ENCODE measurements at places on chromosomes 11 and 22.

GRCh38 chr22:22207845-22208564 is 36.6 kb upstream of the VPREB1 start:
- DNase-seq = peak; percentile 45

- DNase-seq = no peak
These were observed 23.0 kb downstream of the KCNE3 start for GRCh38 chr11:74444173-74444826.

DNA sequence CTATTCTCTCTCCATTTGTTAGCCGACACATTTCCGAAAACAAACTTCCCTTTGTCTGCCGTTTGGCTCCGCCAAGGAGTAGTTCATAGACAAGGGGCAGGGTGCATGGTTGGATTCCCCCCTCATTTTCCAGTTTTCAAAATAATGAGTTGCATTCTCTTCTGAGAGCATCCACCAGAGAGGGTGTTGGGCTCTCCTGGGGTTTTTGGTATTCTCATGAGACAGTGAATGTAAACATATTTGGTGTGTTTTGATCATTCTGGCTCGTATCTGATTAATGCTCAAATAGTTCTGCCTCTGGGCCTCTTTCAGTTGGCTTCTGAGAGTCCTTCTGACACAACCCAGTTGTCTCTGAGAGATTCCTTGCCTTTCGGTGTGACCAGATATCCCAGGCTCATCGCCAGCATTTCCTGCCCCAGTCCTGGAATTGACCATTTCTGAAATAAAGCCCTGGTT is 21.7 kb downstream of the GRAMD4 start:
- DNase-seq = no peak

- DNase-seq = no peak
These were observed 3.6 kb downstream of the C11orf16 start for GRCh38 chr11:8928981-8929615.

DNA sequence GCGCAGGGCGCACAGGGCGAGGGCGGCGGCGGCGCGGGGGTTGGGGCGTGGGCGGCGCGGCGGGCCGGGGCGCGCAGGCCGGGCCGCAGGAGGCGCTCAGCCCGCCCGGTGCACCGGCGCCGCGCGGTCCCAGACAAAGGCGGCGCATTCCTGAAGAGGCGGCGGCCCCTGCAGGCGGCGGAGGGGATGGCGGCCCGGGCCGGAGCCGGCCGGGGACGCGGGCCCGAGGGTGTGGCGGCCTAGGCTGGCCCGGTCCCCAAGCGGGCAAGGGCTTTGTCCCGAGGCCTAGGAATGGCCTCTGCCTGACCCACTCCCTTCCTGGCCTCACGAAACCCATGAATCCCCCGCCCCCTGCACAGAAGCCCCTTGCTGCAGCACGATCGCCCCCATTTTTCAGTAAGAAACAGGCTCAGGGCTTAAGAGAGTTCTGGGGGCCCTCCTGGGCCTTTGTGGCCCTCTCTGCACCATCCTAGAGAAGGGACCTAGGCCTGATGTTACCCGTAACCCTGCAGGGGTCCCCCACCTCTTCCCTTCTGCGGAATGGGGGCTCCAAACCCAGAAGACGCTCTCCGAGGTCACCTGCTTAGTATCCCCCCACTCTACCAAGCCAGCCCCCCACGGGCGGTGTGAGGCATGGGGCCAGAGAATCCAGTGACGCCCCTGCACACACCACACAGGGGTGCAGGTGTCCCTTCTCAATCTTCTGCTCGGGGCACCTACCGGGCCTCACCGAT is at the start of gene RTN4R:
Gene RTN4R (minus strand): TSS at position 40 of the 734 bp plus-strand sequence. CDS start 226 bp downstream, outside the sequence.
- DNase-seq = peak; percentile 17

DNA sequence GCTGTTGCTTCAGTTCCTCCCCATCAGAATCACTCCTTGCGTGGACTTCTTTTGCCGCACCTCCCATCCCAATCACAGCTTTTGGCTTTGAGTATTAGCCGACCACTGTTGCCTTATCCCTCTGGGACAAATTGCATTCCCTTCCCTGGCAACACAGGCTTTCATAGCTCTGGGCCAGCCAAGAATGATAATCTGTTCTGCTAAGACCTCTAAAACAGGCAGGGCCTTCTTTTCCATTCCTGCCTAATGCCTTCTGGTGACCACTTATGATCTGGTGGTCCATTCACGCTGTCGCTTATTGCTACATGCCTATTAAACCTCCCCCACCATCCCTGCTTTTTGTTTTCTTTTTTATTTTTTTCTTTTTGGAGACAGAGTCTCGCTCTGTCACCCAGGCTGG is 9.6 kb downstream of the SEC14L2 start:
- DNase-seq = no peak

- no peak for DNase-seq
These were observed 29.1 kb upstream of the RELT start for GRCh38 chr11:73347067-73347466.

DNA sequence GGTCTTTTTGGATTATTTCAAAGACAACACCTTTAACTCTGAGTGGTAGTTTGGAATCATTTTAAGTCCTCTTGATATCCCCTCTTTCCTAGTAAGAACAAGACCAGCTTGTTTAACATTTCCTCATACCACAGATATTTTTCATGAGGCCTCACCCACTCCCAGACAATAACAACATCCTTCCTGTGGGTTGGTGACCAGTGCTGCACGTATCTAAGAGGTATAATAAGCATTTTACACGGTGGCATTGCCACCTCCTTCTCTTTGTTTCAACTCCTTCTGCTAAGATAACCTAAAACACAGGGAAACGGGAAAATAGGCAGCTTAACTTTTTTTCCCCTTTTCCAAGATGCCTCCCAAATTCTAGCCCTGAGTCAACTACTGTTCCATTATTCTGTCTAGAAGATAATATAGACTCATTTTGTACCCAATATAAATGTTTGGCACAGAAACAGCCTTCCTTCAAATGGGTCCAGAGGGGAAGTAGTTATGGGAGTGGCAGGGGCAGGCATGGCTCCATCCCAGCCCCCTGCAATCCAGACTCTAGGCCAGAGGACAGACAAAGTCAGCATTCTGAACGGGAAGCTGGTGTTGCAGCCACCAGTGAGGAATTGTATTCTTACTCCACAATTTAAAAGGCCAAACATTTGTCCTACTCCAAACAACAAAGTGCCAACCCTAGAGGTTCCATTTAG is 28.5 kb downstream of the MAML2 start:
- no peak for DNase-seq

DNA sequence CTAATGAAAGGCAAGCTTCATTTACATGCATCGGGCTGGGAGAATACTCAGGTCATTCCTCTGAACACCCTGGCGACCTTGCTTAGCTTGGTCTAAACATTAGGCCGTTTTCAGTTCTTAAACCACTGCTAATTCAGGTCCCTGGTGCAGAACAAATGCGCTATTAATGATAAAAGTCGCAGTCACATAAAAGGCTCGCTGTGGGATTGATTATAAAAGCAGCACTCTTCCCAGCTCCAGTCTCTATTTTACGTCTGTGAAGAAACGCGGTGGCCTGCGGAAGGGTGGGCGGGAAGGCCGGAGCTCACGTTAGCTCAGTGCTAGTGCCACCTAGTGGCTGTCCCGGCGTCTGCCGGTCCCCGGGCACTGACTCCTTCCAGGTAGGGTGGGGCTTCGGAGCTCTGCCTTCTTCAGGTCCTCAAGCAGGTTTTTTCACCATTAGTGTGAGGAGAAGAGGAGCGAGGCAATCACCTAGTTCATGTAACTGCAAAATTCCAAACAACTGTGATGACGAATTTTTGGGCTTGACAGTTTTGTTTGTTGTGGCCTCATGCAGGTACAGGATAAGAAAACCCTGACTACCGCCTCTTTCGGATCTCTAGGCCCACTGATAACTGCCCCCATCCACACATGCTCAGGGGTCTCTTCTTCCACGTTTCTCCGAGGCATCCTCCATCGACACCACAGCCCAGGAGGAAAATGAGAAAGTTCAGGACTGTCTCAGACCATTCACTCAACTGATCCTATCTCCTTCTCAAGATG is 66.5 kb upstream of the CLMP start:
- peak; percentile 11 for DNase-seq

DNA sequence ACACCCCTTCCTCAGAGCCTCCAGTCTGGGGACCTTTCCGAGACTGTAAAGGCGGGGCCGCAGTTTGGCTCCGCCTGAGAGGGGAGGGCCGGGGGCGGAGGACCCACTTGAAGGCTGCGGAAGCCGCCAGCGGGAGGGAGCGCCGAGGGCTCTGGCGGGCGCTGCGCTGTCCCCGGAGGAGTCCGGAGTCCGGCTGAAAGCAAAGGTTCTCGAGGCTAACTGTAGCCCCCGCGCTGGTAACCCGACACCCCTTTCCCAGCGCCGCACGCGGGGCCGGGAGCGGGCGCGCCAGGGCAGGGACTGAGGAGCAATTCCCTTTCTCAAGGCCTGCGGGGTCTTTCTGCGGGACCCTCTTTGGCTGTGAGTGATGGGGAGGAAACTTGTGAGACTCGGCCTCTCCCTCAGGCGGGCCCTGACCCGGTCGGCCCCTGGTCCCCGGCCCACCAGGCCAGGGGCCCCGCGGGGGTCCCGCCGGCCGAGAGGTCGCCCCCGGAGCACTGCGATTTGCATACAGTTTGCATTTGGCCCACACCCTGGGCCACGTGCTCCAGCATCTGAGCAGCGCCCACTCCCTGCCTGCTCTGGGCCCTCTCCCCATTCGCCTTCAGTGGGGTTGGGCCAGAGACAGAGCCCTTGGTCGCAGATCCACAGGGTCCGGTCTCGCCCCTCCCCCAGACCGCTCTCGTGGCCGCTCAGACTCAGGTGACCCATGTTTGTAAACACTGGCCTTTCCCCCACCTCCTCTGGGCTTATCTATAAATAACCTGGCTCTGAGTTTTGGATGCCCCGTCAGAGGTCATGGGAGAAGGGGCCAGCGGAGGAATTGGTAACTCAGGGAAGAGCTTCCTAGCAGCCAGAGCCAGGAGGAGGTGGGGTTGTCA is 519 bp upstream of the ART5 start:
- no peak for DNase-seq

GRCh38 chr11:85044911-85045310 is 582.2 kb downstream of the DLG2 start:
- DNase-seq = no peak

DNA sequence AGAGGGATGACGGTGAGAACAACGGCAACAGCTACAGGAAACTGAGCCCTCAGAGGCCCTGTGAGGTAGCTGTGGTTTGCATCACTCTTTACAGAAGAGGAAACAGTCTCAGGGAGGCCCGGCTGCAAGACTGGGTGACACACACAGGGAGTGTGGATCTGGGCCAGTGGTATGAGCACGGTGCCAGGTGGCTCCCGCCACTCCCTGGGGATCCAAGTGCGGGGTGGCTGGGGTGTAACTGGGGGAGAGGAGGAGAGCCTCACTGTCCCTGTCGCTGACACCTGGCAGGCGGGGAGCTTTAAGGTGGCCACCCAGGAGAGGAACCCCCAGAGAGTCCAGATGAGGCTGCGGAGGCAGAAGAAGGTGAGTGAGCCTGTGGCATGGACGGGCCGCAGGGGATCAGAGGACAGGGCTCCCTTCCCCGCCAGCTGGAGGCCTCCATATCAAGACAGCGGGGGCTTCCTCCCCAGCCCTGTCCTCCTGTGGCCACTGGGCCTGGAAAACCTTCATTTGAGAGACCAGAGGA is 5.6 kb downstream of the RGL4 start:
- peak; percentile 64 for DNase-seq

GRCh38 chr11:35250192-35250591 is 111.2 kb downstream of the CD44 start:
- no peak for DNase-seq

GRCh38 chr11:39724404-39724803 is 1735.0 kb downstream of the LRRC4C start:
- DNase-seq = no peak

- no peak for DNase-seq
These were observed 60.4 kb downstream of the TRAF6 start for GRCh38 chr11:36449561-36450096.

DNA sequence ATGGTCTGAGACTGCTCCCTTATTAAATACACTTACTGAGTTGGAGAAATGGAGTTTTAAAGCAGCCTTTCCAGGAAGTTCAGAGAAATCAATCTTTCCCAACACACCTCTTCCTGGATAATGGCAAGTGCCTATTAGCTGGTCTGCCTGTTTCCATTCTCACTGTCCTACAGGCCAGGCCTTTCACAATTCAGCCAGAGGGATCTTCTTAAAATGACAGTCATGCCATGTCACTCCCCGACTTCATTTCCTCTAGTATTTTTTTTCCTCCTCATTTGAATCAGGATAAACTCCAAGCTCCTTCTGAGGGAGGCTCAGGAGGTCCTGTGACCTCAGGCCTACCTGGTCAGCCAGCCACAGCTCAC is 62.6 kb downstream of the FDX1 start:
- no peak for DNase-seq

DNA sequence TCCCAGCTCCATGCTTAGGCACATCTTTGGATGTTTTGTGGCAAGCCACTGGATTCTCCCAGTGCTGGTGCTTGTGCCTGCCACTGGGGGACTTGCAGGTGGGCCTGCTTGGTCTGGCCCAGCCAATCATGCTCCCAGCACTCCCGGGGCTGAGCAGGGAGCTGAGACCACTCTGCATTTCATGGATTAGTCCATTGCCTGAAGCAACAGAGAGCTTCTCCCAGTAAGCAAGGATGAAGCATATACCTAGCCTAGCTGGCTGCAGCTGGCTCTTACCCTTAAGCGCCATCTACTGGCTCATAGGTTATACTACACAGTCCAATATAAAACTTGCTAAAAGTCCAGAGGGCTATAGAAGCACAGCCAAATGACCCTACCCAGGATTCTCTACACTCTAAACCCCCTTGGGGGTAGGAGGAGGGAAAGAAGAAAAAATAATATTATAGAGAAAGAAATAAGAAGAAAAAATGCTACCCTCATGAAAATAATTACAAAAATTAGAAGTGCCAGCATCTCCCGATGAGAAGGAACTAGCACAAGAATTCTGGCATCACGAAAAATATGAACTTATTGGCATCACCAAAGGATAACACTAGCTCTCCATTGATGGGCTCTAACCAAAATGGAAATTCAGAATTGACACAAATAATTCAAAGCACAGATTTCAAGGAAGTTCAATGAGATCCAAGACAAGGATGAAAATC is 275.3 kb downstream of the C11orf87 start:
- peak; percentile 28 for DNase-seq

Measured in AML-193 (cell line).